ENCODE measurements at places on chromosomes 13 and 19.

DNA sequence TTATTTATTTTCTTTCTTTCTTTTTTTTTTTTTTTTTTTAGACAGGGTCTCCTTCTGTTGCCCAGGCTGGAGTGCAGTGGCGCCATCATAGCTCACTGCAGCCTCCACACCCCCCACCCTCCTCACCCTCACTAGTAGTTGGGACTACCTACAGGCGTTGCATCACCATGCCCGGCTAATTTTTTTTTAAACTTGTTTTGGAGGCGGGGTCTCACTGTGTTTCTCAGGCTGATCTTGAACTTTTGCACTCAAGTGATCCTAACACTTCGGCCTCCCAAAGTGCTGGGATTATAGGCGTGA, 33.6 kb downstream of the GJA3 start:
- no peak for DNase-seq

DNA sequence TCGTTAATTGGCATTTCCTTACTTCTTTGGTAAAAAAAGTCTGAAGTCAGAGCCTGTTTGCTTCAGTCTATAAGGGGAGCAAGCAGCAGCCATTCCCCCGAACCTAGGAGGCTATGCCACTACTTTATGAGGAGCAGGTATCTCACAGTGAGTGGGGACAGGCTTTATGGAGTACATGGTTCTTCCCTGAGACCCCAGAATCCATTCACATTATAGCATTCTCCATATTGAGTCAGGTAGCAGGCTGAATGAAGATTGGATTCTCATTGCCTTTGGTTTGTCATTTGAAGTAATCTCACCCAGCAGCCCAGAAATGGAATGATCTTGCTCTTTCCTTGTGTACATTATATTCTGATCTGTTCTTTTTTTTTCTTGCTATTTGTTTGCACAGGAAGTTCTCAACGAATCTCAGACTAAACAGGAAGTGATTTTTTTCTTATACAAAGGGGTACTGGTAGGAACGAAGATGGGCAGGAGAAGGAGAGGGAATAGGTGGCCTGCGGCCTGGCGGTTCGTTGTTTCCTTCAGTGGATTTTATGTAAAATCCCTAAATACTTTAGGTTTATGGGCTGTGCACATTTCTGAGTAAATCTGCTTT, 74.4 kb downstream of the ARHGAP35 start:
- no peak for DNase-seq

DNA sequence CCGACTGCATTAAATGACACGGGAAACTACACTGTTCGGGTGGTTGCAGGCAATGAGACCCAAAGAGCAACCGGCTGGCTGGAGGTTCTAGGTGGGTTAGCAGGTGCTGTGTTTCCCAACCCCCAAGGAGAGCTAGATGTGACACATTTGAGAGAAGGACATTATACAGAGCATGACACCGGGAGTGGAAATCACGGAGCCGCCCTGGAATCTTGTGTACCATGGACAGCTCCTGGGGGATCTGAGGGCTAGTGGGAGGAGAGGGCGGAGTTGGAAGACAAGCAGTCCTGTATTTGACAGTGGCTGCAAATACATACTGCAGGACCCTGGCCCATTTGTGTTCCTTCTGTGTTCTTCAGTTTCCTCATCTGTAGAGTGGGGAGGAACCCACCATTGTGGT, 2.3 kb downstream of the CEACAM18 start:
- DNase-seq: no peak

GRCh38 chr19:14091081-14091812, 696 bp upstream of the SAMD1 start:
- no peak for DNase-seq

- no peak for DNase-seq
These were observed 157.0 kb downstream of the KDM4B start for GRCh38 chr19:5125797-5126497.

DNA sequence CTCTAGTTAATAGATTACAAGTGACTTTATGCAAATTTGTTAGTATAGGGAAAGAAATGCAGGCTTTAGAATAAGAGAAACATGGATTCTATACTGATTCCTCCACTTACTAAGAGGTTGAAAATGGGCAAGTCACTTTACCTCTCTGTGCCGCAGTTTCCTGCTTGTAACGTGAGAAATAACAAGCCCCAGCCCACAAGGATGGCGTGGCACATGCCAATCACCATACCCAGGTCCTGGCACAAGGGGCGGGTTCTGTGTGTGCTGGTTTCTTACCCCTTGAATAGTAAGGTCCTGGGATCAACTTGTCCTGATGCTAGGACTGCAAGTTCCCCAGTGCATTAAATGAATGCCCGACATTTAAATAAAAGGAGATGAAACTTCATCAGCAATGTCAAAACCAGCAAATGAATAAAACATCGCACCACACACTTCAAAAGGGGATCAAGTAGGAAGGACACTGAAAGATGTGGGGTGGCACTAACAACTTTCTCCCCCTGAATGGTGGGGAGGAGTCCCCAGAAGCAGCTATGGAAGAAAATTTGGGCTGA, 7.9 kb upstream of the SIGLEC9 start:
- no peak for DNase-seq

Measured in stimulated activated CD8-positive, alpha-beta memory T cell treated with anti-CD3 and anti-CD28 coated beads, Interleukin-7, amount 100 ng/mL, for 4 hours (primary cell).